ENCODE measurements at places on chromosomes 2 and 18.

DNA sequence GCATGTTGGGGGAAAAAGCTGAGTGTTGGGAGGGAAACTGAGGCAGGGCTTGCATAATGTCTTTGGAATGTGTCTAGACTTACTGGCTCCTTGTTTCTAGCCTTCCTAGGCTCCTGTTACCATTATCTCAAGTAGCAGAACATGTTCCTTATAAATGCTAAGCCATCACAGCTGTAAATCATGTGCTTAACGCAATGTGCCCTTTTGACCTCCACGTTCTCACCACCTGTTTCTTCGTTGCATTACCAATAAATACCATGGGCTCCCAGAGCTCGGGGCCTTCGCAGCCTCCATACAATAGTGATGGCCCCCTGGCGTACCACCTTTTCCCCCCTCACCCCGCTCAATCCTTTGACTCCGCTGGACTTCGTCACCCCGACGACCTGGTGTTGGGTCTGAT, 54.0 kb upstream of the CWC22 start:
- no peak for DNase-seq

- peak; percentile 46 for DNase-seq
These were observed 300.3 kb downstream of the AGPS start for GRCh38 chr2:177692783-177693269.

- DNase-seq, result peak; percentile 3
These were observed 70.3 kb upstream of the CWC22 start for GRCh38 chr2:180077295-180077906.

DNA sequence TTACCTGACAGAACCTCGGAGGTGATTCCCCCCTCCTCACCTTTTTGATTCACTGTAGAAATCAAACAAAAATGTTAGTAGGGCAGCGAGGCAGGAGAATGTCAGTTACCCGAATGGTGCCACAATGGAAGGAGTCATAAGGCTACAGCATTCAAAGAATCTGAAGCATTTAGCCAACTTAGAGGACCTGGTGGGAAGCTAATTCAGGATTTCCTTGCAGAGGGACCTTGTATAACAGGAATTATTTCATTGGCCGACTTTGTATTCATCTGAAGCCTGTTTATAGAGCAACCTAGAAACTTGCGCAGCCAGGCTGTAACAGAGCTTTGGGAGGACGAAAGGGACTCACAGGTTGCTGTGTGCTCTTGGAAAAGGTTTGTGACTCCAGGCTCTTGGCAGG, 129.1 kb upstream of the MMADHC start:
- no peak for DNase-seq

DNA sequence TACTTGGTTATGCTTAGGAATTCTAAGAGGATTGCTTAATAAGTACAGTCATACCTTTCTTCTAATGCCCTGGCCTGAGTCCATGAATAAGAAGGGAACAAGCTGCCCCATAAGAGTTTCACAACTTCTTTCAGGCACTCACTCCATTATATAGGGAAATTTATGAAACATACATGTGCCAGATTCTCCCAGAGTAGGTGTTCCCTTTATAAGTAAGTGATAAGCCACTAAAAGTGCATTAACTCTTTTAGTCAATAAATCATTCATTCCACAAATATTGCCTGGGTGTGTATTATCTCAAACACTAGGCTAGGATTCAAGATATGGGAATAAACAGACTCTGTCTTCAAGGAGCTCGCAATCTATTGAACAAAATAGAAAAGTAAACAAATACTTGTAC, 84.5 kb upstream of the RBBP8 start:
- DNase-seq, result no peak

DNA sequence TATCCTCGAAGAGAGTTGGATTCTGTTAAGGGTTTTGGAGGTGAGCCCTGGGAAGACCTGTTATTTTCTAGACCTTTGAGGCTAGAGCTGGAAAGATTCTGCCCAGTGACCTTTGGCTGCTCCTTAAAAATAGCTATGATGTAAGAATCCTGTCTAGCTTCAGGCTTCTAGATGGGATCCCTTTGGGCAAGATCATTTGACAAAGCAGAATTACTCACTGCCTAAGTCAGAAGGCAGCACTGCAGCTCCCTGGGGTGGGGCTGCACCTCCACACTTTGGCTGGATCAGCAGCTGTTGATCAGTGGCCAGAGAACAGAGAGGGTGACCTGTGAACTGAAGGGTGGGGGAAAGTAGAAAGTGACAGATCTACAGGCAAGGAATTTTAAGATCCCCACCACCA, 103.8 kb downstream of the ASAP2 start:
- DNase-seq, result peak; percentile 81

DNA sequence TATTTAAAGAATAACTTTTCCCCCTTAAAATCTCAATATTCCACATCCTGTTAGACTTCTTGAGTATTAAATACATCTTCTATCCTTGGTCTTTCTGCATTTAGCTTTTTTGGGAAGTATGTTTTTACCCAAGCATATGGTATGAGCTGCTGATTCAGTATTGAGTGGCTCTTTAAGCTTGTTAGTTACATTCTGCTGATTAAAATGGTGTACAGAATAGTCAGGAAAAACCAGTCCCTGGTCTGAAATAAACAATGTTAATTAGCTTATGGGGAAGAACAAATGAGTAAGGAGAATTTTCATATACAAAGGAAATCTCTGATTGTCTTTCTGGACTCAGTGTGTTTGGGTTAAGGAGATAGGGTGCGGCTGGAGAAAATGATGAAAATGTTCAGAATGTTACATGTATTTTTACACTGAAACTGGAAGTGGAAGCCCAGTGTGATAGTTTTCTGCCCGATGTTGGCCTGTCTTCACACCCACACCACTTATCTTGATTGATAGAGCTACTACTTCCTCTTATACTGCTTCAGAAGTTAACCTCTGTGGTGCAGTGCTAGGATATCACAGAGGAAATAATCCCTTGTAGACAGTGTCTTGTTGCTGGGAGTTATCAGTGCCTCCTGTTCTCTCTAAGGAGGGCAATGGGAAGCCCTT, 84.0 kb downstream of the MSH2 start:
- no peak for DNase-seq

DNA sequence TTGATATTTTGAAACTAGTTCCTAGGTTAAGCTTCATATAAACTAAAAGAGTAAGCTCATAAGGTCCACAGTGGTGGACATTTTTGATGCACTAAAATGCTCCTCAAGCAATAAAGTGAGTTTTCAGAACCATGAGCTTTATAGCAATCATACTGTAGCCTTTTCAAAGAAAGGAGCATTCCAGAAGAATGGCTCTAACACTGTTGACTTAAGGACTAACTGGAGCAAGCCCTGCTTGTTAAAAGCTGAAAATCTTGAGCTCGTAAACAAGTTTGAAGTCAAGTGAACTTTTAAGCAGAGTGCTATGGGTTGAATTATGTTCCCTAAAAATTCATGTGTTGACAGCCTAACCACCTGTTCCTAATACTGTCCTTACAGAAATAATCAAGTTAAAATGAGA, 38.0 kb downstream of the KYNU start:
- no peak for DNase-seq

- peak; percentile 40 for DNase-seq
These were observed 2.9 kb upstream of the CASP8 start for GRCh38 chr2:201257381-201257955.

DNA sequence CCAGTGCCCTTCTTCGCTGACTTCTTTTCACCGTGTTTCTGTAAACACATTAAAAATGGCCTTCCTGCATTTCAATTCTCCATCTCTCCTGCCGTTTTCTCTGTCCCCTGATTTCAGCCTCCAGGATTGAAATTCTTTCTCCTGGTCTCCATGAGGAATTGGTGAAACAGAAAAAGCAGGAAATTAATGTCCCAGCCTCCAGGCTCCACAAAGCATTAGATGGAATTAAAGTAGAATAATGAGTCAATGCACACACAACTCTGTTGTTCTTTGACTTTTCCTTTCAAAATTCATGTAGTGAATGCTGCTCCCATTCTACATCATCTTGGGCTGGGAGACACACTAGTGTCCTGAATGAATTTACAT, 209.5 kb downstream of the KLHL29 start:
- DNase-seq, result no peak

DNA sequence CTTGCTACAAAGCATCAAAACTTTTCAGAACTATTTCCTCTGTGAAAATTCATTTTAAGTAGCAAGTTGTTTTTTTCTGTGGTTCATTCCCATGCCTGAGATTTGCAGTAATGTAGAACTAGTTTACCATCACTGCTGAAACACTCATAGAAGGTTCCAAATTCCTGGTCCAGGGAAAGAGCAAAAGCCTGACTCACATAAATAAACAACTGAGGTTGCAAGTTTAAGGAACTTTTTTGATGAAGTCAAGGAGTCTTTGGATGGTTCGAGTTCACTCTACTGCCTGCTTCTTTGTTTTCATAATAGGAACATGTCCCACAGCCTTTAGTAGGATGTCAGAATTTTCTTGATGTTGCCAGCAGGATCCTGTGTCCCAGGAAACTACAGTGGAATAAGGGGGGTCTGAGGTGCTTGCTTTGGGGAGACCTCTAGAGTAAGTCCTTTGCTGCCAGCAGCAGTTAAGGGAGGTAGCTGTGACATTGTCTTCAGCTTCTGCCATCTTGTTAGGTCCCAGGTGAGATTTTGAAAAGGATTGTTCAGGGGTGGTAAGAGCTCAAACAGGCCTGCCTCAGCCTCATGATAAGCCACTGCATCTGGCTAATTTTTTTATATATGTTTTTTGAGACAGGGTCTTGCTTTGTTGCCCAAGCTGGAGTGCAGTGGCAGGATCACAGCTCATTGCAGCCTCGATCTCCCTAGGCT, 43.9 kb downstream of the ACSL3 start:
- DNase-seq, result no peak

GRCh38 chr2:179860255-179861026, 971 bp downstream of the ZNF385B start:
- DNase-seq, result no peak

GRCh38 chr2:187552828-187553681, 1.2 kb downstream of the TFPI start:
- DNase-seq, result no peak

GRCh38 chr2:85537600-85538506, 1.1 kb upstream of the MAT2A start:
- peak; percentile 56 for DNase-seq

DNA sequence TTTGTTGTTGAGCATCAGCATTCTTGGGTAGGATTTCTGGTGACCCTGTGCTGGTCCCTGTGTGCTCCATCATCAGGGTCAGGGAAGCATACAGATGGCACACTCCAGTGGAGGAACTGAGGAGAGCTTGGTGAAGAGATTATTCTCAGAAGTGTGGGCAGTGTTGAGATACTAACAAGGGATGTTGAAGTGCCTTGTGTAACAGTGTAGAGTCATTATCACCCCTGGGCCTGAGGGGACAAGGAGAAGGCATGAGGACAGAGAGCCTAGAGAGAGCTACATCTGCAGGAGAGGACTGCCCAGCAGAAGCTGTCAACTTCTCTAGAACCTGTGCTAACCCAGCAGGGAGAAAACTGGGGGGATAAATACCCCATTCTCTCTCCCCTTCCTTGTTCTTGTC, 189.0 kb downstream of the PLCL1 start:
- no peak for DNase-seq

GRCh38 chr2:112143150-112143549, 5.0 kb downstream of the FBLN7 start:
- DNase-seq, result no peak

DNA sequence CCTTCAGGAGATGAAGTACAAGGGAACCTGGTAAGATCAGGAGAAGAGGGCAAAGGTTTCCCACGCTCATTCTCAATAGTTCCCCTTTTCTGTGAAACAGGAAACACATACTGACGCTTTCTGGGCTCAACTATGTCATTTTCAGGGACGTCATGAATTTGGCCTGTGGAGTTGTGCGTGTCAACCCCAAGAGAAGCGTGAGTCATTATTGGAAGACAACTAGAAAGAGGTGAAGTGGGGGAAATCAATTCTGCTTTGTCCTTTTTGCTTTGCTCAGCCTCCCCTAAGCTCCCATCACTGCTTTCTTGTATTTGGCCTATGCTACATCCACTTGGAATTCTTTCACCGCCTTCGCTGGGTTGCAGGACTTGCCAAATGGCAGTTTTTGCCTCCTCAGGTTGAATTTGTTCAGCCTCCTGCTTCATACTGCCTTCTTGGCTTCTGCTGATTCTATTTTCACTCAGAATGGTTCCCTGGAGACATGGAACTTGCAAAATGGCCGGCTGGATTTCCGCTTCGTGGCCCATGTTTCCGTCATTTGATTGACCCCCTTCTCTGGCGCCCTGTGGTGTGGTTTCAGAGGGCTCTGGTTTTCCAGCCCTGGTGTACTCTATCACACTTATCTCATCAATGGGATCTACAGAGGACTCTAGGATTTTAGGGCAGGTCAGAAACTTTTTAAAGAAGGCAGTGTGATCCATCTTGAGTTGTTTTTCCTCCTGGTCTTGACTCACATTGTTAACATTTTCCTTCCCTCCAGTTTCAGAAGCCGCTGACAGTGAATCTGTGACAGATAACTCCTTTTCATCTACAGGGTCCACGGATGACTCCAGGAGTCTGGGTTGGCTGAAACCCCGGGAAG, 93.3 kb downstream of the ALPK2 start:
- DNase-seq, result no peak

DNA sequence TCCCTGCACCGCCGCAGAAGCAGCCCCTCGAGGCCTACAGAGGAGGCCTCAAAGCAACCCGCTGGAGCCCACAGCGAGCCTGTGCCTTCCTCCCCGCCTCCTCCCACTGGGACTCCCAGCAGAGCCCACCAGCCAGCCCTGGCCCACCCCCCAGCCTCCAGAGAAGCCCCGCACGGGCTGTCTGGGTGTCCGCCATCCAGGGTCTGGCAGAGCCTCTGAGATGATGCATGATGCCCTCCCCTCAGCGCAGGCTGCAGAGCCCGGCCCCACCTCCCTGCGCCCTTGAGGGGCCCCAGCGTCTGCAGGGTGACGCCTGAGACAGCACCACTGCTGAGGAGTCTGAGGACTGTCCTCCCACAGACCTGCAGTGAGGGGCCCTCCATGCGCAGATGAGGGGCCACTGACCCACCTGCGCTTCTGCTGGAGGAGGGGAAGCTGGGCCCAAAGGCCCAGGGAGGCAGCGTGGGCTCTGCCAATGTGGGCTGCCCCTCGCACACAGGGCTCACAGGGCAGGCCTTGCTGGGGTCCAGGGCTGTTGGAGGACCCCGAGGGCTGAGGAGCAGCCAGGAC, 31.2 kb downstream of the GPC1 start:
- no peak for DNase-seq

DNA sequence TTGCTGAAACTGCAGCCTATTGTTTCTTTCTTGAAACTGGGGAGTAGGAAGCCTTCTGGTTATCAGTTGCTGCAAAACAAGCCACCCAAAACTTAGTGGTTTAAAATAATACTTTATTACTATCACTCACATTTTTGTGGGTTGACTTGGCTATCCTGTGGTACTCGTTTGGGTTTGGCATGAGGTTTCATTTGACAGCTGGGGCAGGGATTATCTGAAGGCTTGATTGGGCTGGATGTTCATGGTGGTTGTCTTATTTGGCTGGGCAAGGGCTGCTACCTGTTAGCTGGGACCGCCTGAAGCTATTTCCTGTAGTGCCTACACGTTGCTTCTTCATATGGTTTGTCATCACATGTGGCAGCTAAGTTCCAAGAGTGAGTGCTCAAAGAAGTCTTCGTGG, 122.3 kb downstream of the PLCL1 start:
- DNase-seq, result no peak

- no peak for DNase-seq
These were observed 138.8 kb downstream of the TWIST2 start for GRCh38 chr2:238986491-238987351.

GRCh38 chr18:8708670-8709069, 3.3 kb downstream of the MTCL1 start:
- DNase-seq, result no peak

GRCh38 chr2:76684756-76685155, 837.4 kb downstream of the LRRTM4 start:
- DNase-seq, result no peak

Measured in A549 (cell line).